ENCODE measurements at places on chromosomes 13 and 19. TPM values are rescaled to one million over a fixed set of nuclear protein-coding genes. Genes with fewer than 3 reads are reported as not detected.
A peak's percentile ranks its signal among the peaks of the same experiment; 100 is the strongest.

- no peaks in the 10 kb centered on the region for H3K27me3 ChIP-seq
- no peak for DNase-seq
- peak overlapping the region; percentile 91 for H3K27ac ChIP-seq
- peaks cover 12% of the 10 kb centered on the region for H3K36me3 ChIP-seq
- peak overlapping the region; percentile 96 for H3K4me3 ChIP-seq
Observed at GRCh38 chr19:16325161-16325527, 518 bp downstream of the KLF2 start.

GRCh38 chr13:52961256-52961910 lies 67.2 kb upstream of the OLFM4 start:
- H3K4me3 ChIP-seq, result no peak overlapping the region
- no peak overlapping the region for H3K27ac ChIP-seq
- DNase-seq, result no peak

DNA sequence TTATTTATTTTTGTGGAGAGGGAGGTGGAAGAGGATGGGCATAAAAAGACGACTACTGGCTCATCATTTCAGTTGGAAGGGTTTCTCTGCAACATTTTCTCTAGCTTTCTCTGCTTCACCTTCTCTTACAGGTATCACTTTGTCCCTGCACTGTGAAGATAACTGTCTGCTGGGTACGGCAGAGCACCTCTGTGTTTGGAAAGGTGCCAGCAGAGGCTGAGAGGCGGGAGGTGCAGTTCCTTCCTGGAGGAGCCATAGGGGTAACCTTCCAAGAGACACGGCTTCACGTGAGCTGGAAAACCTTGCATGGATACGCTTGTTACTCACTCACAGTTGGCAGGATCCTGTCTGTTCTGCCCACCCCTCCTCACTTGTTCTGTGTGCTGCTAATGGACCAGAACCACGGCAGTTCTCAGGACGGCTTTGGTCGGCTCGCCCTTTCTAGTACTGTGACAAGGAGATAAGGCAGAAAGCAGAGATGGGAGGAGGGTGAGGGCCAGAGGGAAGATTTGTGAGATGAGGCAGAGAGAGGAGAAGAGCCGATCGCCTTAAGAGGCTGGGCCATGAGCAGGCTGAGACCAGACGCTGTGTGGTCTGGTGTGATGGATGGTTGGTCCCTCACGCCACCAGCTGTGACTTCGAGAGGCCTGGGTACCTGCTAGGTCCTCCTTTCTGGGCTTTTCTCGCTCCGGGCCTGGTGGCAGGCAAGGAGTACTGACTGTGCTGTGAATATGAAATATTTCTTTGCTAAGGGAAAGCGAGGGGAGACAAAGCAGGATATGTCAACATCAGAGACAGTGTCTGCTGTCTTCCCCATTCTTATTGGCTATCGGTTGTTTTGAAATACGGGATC lies 66.8 kb downstream of the MRPL57 start:
- no peaks in the 10 kb centered on the region for H3K36me3 ChIP-seq
- DNase-seq, result no peak
- no peaks in the 10 kb centered on the region for H3K4me1 ChIP-seq
- H3K27me3 ChIP-seq, result peaks cover 16% of the 10 kb centered on the region

DNA sequence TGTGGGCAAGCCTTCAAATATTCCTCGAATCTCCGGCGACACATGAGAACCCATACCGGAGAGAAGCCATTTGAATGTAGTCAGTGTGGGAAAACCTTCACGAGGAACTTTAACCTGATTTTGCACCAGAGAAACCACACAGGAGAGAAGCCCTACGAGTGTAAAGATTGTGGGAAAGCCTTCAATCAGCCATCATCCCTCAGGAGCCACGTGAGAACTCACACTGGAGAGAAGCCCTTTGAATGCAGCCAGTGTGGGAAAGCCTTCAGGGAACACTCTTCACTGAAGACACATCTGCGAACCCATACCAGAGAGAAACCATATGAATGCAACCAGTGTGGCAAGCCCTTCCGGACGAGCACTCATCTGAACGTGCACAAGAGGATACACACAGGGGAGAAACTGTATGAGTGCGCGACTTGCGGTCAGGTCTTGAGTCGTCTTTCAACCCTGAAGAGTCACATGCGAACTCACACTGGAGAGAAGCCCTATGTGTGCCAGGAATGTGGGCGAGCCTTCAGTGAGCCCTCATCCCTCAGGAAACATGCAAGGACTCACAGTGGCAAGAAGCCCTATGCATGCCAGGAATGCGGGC lies 28.8 kb downstream of the ZNF333 start:
- H3K27ac ChIP-seq, result no peak overlapping the region
- no peaks in the 10 kb centered on the region for H3K4me1 ChIP-seq
- H3K4me3 ChIP-seq, result no peak overlapping the region
- DNase-seq, result no peak
- H3K36me3 ChIP-seq, result peaks cover 58% of the 10 kb centered on the region

- H3K36me3 ChIP-seq, result no peaks in the 10 kb centered on the region
- no peak for DNase-seq
- H3K27ac ChIP-seq, result no peak overlapping the region
- no peak overlapping the region for H3K4me3 ChIP-seq
- no peaks in the 10 kb centered on the region for H3K4me1 ChIP-seq
Observed at GRCh38 chr13:32384702-32385101, 43.2 kb downstream of the N4BP2L1 start.

DNA sequence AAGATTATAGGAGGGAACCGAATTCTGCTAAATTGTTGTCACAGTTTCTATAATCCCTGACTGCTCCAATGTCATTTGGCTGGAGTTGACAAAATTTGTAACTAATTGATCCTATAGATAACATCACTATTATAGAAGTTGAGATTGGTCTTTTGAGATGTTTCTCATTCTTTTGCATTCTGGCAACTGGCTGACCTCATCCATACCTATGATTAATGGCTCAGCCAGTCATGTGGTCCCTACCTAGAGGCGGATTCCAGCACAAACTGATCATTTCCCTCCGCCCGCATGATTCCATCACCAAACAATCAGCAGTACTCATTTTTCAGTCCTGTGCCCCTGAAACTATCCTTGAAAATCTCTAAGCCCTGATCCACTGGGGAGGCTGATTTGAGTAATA lies 4.2 kb downstream of the PSG2 start:
- no peaks in the 10 kb centered on the region for H3K36me3 ChIP-seq
- DNase-seq, result peak; percentile 81
- H3K4me1 ChIP-seq, result no peaks in the 10 kb centered on the region
- no peak overlapping the region for H3K27ac ChIP-seq
- no peaks in the 10 kb centered on the region for H3K27me3 ChIP-seq

- H3K4me1 ChIP-seq, result peaks cover 25% of the 10 kb centered on the region
- DNase-seq, result peak; percentile 8
- H3K4me3 ChIP-seq, result peak overlapping the region; percentile 28
- H3K27ac ChIP-seq, result peak overlapping the region; percentile 31
- H3K36me3 ChIP-seq, result peaks cover 11% of the 10 kb centered on the region
Observed at GRCh38 chr19:6738787-6739389, 592 bp upstream of the TRIP10 start.

DNA sequence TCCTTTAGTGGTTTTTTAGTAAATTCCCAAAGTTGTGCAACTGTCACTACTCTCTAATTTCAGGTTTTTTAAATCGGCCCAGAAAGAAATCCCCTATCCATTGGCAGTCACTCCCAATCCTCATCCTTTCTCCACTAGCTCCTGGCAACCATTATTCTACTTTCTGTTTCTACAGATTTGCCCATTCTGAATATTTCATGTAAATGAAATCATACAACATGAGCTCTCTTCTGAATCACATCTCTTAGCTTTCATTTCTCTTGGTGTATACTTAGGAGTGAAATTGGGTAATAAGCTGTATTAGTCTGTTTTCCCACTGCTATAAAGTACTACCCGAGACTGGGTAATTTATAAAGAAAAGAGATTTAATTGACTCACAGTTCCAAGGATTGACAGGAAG lies 9.7 kb upstream of the ZNF223 start:
- no peak for DNase-seq
- no peak overlapping the region for H3K27ac ChIP-seq
- H3K4me3 ChIP-seq, result no peak overlapping the region

DNA sequence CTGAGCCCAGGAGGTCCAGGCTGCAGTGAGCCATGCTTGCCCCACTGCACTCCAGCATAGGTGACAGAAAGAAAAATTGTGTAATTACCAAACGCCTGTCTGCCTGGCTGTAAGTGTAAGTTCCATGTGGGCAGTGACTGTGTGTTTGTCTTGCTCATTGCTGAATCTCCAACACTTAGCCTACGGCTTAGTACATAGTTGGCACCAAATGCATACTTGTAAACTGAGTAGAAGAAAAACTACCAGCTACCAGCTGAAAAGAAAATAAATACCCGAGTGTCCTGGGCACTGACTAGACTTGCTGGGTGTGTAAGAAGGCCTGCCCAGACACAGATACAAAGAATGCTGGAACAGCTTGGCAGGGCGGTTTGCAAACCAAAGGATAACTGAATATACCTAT lies 2.7 kb upstream of the CEBPG start:
- H3K4me3 ChIP-seq, result no peak overlapping the region
- DNase-seq, result no peak
- no peaks in the 10 kb centered on the region for H3K36me3 ChIP-seq
- peaks cover 14% of the 10 kb centered on the region for H3K27me3 ChIP-seq

GPC6 gene
- polyA plus RNA-seq, result 14.3 TPM

TNFSF9 gene
- 0.11 TPM for polyA plus RNA-seq

KCNRG gene
- 0.66 TPM for polyA plus RNA-seq

PSG2 gene
- polyA plus RNA-seq, result 0.29 TPM

OR10H1 gene
- not detected for polyA plus RNA-seq

HRC gene
- not detected for polyA plus RNA-seq
